ENCODE measurements at places on chromosomes 13 and 19. TPM values are rescaled to one million over a fixed set of nuclear protein-coding genes. Genes with fewer than 3 reads are reported as not detected.

IFI30 gene
- 61.5 TPM for total RNA-seq

ZNF540 gene
- 0.41 TPM for total RNA-seq

CASP14 gene
- total RNA-seq: not detected

POLD1 gene
- total RNA-seq: 141 TPM

ZNF808 gene
- total RNA-seq: 30.3 TPM

KLK4 gene
- not detected for total RNA-seq

VSTM2B gene
- not detected for total RNA-seq

AMER2 gene
- total RNA-seq: not detected

GRIN3B gene
- not detected for total RNA-seq

DIRAS1 gene
- total RNA-seq: 0.23 TPM

NLRP12 gene
- total RNA-seq: not detected

KRTDAP gene
- total RNA-seq: not detected

IL17D gene
- 0.09 TPM for total RNA-seq

THSD8 gene
- total RNA-seq: 26.6 TPM

MED16 gene
- 62.2 TPM for total RNA-seq

FUT1 gene
- 0.25 TPM for total RNA-seq

KLK1 gene
- total RNA-seq: 2.6 TPM

ZIK1 gene
- 4.4 TPM for total RNA-seq

SYNGR4 gene
- not detected for total RNA-seq

ATP8A2 gene
- total RNA-seq: 0.41 TPM

ZNF112 gene
- total RNA-seq: not detected

All from T-helper 2 cell treated with Interferon-gamma antibody and Interleukin-4, amounts not matched to agents 100 ng/mL and 5 ng/mL, for 36 hours (primary cell).